ENCODE measurements at places on chromosomes 2 and 18.

DNA sequence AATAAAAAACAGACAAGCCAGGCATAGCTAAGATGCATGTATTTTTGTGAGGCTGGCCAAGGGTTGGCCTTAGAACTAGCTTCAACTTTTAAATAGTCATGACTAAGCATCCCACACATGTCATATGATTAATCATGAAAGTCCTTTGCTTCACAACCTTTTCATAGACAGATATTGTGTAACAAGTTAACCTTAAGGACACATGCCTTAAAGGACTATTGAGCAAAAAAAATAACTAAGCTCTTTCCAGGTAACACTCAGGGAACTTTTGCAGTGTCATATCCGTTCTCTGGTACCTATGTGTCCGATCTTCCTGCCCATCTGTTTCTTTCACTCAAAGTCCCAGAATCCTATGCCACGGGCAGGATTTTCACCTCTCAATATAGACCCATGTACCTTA, 498.4 kb downstream of the STK39 start:
- DNase-seq = no peak

GRCh38 chr2:204796581-204796980, 251.3 kb downstream of the PARD3B start:
- no peak for DNase-seq

- DNase-seq = no peak
These were observed 4.1 kb downstream of the TCF23 start for GRCh38 chr2:27152796-27153464.

DNA sequence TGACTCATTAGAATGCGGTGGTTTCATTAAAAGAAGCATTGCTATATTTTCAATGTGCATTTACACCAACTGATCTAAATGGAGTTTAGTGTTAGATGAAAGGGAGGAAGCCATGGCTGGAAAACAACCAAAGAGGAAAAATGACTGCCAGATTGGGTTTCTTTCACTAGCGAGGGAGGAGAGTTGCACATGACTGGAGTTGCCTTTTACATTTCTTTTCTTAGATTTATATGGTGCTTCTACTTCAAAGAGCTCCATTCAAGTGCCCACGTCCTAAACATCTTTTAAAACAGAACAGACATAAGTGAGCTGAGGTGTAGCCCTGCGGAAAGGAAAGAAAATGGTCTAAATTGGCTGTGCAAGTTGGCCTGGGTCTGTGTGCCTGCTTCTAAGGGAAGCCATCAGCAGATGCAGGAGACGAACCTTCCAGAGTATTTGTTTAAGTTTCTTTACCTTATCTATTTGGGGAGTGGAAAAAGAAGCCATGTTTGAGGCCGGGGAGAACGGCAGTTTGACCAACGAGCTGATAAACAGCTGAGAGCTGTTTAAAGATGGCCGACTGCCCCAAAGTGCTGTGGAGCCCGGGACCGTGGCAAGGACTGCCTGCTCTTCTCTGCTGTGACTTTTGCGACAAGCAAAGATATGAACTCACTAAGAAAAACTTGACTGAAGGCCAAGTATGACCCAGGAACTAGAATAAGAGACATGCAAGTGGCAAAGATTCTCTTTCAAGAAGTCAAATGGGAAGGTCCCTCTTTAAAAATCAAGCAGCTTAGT, 327.0 kb downstream of the ZNF516 start:
- DNase-seq = no peak

DNA sequence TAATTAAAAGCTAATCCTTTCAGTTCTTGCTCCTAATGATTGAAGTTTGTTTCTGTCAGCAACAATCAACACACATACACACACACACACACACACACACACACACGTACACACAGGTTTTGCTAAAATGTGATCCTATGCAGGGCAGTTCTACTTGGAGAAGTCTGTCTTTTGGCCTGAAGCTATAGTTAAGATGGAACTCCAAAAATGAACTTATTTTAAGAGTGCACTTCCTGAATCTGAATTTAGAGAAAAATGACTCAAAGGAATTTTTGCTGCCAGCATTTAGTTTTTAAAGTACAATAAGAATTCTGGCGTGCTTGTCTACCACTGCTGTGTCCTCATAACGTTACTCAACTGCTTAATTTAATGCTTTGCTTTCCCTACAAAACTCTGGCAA, 6.6 kb downstream of the GALNT5 start:
- no peak for DNase-seq

- no peak for DNase-seq
These were observed 1.1 kb downstream of the MARCHF4 start for GRCh38 chr2:216370961-216371712.

- DNase-seq = no peak
These were observed at the start of gene AKAIN1 for GRCh38 chr18:5197032-5197434. TSS of gene AKAIN1 (minus strand) at chr18:5197257. CDS start at chr18:5197053, 204 bp downstream.

DNA sequence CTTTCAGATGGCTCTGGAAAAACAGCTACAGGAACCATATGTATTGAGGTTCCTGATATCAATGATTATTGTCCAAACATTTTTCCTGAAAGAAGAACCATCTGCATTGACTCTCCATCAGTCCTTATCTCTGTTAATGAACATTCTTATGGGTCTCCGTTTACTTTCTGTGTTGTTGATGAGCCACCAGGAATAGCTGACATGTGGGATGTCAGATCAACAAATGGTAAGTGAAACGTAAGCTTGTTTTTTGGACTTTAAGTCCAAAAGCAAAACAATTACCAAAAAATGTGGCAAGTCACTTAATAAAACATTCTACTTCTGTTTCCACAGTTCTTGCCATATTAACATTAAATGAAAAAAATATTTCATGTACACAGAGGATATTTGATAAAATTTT, 26.8 kb downstream of the DSG4 start:
- no peak for DNase-seq

DNA sequence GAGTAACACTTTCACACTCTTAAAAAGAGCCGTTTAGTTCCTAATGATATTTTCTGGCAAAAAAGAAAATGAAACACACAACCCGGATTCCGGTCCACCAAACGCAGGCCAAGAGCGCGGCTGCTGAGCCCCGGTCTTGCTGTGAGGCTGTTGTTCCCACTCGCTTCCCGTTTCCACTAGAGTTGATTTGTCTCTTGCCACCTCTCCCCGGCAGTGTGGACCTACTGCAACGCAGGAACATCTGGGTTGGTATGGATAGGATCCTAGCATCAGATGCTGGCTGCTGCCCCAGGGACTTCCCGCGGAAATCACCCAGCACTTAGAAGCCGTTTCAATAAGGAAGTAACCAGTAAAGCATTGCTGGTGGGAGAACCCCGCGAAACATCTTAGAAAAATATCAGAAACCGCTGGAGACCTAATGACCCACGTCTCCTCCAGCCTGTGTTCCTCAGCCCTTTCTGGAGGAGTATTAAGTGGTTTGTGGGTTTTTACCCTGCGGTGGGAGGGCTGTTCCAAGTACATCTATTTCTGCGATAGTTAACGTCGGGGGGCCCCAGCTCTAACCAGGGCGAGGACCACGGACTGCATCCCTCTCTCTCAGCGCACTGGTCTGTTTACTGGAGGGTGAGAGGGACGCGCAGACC, 939 bp downstream of the DOCK10 start:
- peak; percentile 37 for DNase-seq

DNA sequence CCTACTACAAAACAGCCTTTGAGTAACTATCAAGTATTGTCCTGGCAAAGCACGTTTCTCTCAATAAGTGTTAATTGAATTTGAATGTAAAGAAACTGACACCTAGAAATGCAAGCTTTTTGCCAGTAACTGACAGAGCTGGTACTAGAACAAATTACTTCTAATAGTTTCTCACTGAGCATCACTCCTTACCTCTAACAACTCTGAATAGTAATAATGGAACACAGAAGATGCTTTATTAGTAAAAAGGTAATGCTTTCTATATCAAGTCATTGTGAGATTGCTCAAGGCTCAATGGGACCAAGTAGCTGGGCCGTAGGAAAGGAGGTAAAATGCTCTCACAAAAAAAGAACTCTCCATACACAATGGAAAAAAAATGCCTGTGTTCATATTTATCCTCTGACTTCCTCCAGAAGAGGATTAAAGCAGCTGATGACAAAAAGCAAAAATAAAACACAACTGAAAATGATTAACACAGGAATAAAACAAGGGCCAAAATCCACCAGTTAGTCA, 11.8 kb downstream of the RASGRP3 start:
- DNase-seq = no peak

DNA sequence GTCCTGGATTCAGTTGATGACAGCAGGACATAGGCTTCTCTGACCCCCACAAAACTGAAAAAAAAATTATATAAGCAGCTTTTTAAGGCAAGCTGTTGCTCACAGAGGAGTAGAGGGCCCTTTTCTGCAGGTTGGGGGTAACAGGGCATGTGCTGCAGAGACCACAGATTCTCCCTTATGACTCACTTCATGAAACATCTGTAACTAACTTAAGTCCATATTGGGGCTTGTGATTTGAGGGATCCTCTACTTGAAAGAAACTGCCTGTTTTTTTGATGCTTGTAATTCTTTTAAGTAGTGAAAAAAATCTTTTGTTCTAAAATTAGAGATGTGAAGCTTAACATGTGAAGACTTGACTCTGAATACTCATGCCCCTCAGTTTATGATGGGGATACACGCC, 33.4 kb downstream of the XRCC5 start:
- DNase-seq = no peak

- DNase-seq = no peak
These were observed 159.5 kb downstream of the SETBP1 start for GRCh38 chr18:44840058-44840790.

DNA sequence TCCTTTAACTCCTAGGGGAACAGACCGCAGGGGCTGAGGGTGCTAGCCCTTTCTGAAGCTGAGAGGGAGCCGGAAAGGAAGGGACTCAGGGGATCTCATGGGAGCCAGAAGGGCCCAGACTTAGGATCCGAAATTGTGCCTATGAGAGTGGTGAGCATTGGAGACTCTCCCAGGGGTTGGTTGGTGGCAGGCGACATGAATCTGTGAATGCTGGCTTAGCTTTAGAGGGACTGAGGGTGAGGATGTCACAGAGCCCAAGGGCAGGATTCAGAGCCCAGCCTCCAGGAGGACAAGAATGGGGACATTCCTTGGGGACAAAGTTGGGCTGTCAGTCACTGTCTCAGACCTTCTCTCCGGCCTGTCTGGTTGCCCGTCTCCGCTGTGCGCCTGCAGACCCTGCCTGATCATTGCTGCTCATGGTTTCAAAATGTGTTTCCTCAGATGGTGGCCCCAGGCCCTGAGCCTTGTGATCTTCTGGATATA, 17.5 kb downstream of the GNLY start:
- no peak for DNase-seq

DNA sequence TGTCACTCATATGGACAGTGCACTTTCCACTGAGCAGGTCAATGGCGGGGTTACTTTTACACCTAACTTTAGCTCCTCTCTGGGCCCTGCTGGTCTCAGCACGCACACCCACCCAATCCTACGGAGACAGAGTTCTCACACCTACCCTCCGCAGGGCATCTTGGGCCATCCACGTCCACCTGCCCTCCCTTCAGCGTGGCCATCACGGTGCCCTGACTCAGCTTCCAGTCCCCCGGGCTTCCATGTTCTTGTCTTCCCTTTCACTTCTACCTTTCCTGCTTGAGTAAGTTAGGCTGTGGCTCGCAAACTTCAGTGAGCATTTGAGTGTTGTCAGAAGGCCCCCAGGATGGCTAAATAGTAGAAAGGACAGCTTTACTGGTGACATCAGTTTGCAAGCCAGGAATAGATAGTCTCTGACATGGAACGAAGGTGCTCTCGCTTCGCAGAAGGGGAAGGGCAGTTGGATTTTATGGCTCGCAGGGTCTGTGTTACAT, 232.4 kb downstream of the SEPTIN10 start:
- DNase-seq = no peak

- DNase-seq = no peak
These were observed 136.9 kb upstream of the SIX3 start for GRCh38 chr2:44804406-44805265.

DNA sequence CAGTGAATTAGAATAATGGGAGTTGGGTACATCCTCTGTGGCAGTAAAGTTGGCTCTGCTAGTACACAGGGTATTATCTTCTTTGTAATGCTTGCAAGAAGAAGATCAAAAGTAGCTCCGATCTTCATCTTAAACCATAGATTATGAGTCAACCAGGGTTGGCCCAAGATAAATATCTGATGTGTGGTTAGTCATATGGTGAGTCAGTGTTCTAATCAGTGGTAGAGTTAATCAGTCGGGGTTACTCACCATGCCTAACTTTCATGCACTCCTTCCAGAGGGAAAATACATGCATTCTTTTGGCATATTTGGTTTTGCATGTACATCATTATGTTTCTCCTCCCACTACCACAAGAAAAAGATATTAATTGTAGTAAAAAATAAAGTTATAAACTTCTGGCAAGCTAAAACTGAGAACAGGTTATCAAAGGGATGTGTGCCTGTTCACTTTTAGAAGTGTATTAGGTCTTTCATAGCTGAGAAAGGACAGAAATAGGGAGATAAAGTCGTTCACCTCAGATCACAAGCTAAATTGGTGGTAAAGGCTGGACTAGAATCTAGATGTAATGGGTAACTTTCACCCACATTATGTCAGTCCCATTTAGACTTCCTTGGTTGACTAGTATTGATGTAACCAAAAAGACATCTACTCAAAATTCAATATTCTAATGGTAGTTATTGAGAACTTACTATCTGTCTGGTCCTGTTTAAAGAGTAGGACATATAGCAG, 684.4 kb downstream of the IRS1 start:
- no peak for DNase-seq

DNA sequence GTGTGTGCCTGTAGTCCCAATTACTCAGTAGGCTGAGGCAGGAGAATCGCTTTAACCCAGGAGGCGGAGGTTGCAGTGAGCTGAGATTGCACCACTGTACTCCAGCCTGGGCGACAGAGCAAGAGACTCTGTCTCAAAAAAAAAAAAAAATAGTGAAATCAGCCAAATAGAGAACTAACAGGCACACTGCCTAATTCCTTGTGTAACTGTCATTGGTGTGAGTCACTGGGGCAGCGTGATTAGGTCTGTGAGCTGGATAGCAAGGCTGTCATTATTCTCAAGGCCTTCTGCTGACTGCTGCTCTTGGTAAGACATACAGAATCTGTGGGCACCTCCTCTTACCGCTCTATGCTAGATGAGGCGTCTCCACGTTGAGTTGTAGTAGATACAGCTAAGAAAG, 270.3 kb downstream of the NEDD4L start:
- DNase-seq = no peak

- DNase-seq = no peak
These were observed 46.1 kb upstream of the LRP1B start for GRCh38 chr2:142176941-142177340.

DNA sequence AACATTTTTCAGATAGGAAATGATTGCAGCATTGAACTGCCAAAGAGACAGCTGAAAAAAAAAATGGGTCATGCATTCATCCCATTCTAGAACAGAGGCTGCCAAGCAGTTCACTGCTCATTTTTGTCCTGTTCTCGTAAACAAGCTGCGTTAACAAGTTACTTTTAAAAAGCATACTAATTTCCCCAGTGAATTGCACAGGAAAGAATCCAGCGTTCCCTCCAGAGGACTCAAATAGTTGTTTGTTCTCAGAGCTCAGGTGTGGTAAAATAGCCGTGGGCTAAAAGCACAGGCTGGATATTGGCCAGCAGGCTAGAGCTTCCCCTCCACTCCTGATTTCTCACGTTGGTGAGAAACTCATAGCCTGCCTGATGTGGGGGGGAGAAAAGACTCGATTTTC, 76.1 kb upstream of the AQP4 start:
- DNase-seq = no peak
